ENCODE measurements at places on chromosomes 16 and 17. TPM values are rescaled to one million over a fixed set of nuclear protein-coding genes. Genes with fewer than 3 reads are reported as not detected.

DNA sequence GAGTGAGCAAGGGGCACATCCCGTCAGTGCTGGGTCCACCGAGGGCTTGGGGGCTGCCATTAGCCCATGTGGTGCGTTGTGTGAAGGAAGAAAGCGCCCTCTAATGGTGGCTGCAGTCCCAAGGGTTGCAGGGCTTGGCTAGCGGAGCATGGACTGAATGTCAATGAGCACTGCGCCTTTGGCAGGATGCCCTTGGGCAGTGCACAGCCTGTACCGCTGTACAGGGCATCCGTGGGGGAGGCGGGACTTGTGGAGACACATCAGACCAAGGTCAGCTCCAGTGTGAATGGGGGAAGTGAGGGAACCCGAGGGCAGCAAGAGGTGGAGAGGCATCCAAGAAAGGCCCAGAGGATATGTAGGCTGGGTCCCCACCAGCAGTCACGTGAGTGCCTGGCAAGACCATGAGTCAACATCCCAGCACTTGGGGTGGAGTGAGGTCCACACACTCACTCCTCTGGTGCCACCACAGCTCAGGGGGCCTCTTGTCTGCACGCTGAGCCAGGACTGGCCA lies 75.5 kb upstream of the MED9 start:
- no peak for DNase-seq

Gene ANKRD40CL
- polyA plus RNA-seq: 0.21 TPM

DNA sequence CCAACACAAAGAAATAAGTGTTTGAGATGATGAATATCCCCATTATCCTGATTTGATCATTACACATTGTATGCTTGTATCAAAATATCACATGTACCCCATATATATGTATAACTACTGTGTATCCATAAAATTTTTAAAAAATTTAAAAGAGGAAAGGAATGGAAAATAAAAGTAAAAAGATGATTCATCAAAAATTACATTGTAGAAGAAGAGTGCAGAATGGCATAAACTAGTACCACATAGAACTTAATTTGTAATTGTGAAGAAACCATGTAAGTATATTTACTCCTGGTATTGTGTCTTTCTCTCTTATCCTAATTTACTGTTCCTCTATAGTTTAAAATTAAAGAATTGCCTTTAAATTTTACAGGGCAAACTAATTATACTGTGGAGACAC lies 11.5 kb upstream of the KRT10 start:
- no peak for DNase-seq

DNA sequence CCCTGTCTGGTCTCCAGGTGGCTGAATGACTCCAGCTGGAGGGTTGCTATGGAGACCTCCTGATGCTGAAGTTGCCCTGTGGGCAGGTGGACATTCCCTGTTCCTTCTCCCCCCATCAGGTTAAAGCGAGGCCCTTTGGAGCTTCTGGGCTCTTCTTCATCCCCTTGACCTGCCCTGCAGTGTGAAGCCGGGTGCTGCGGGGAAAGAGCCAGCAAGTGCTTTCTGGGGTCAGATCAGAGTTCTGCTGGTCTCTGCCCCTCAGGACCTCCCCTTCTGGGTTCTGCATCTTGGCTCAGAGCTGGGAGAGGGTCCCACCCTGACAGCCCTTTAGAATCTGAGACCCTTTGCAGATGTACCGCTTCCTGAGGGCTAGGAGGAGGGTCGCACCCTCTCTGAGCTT lies 25.1 kb downstream of the NKD1 start:
- DNase-seq: no peak

GRCh38 chr16:86566601-86566965 lies at the start of gene FOXC2:
FOXC2 (plus strand) TSS chr16:86566829; CDS start chr16:86567336, 507 bp downstream.
- DNase-seq: peak; percentile 93

DNA sequence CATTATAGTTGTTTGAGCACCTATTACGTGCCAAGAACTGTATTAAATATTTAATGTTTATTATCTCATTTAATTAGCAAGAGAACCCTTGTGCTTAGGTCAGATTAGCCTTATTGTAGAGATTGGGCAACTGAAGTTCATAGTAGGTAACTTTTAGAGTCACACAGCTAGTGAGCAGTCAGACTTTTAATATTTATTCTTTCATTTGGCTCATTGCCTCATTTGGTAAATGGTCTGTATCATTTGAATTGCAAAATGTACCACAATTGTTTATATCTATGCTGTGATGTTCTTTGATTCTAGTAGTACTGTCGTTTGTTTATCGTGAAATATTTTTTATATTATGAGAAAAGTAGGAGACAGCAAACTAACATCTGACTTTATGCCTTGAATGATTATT lies 7.6 kb downstream of the CLTC start:
- DNase-seq: no peak

- no peak for DNase-seq
These were observed 4.6 kb downstream of the ANKRD11 start for GRCh38 chr16:89485701-89486246.

Gene ADORA2B
- 7.0 TPM for polyA plus RNA-seq

Gene KRT40
- not detected for polyA plus RNA-seq

DNA sequence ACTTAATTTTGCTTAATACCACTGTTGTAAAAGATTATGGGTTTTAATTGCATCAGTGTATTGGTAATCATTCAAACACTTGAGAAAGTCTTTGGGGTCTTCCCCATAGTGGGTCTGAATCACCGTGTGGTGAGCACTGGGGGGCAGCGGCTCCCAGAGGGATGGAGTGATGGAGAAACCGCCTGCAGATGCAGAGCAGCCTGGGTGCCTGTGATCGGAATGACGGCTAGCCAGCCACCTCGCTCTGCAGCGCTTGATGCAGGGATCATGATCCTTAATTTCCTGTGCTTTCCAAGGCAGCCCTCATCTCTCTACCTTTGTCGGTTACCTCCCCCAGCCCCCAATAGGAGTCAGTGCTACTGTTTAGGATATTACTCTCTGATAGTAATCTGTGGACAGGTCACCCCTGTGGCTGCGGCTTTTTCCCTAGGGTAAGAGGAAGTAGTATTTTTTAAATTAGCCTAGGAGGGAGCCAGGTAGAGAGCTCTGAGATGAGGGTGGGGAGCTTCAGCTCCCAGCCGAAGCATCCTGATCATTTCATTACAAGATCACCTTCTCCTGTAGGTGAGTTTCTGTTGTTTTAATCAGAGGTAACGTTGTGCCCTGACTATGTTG lies 135.6 kb downstream of the MSI2 start:
- DNase-seq: no peak

DNA sequence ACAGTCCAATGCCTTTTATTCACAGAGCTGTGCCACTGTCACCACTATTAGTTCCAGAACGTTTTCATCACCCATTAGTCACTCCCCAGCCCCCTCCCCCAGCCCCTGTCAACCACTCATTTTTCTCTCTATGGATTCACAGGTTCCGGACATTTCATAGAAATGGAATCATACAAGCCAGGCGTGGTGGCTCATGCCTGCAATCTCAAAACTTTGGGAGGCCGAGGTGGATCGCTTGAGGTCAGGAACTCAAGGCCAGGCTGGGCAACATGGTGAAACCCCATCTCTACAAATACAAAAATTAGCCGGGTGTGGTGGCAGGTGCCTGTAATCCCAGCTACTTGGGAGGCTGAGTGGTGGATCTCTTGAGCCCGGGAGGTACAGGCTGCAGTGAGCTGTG lies 759 bp upstream of the PAM16 start:
- no peak for DNase-seq

All from right renal cortex interstitium (tissue), 3 donors.